ENCODE measurements at places on chromosomes 2 and 18. TPM values are rescaled to one million over a fixed set of nuclear protein-coding genes. Genes with fewer than 3 reads are reported as not detected.

The MC4R gene
- total RNA-seq, result not detected

The DIPK1C gene
- not detected for total RNA-seq

The UGT1A8 gene
- total RNA-seq, result not detected

The LIMS3 gene
- total RNA-seq, result not detected

The VAMP8 gene
- total RNA-seq, result 37.3 TPM

The AMER3 gene
- total RNA-seq, result not detected

The FOXI3 gene
- total RNA-seq, result not detected

The TGOLN2 gene
- total RNA-seq, result 175 TPM

DNA sequence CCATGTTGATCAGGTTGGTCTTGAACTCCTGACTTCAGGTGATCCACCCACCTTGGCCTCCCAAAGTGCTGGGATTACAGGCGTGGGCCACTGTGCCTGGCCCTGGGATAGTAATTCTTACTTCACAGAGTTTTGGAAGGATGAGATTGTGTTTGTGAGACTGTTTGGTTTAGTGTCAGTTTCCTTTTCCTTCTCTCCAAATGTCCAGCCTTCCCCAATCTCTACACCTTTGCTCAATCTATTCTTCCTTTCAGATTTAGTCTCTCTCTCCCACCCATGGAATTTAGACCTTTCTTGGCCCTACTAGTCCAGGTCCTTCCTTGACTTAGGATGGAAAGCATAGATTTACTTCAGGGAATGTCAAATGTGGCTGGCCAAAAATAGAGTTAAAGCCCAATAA, 12.2 kb upstream of the IL1A start:
- no peak for DNase-seq

GRCh38 chr2:180733330-180733729, 247.1 kb upstream of the UBE2E3 start:
- no peak for DNase-seq

DNA sequence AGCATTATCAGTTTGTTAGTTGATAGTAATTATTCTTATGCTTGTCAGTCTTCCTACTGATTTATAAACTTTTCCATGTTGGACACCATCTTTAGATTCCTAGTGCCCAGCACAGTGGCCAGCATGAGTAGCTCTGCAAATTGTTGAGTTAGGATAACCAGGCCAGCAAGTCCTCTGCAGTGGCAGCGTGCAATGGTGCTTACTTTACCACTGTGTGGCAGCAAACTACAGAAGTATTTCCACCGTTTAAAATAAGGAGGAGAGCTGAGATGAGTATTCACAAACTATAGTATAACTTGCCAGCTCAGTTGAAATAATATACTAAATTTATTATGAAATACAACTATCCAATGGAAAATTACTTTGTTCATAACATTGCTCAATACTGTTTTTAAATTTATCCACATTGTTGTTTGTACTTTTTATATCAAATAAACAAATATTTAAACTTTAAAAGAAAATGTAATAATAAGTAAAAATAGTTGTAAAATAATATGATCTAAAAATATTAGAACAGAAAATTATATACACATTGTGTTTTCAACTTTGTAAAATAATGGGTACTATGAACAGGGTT, 9.3 kb upstream of the THADA start:
- peak; percentile 50 for DNase-seq

- no peak for DNase-seq
These were observed 2.7 kb downstream of the USP40 start for GRCh38 chr2:233563663-233564430.

DNA sequence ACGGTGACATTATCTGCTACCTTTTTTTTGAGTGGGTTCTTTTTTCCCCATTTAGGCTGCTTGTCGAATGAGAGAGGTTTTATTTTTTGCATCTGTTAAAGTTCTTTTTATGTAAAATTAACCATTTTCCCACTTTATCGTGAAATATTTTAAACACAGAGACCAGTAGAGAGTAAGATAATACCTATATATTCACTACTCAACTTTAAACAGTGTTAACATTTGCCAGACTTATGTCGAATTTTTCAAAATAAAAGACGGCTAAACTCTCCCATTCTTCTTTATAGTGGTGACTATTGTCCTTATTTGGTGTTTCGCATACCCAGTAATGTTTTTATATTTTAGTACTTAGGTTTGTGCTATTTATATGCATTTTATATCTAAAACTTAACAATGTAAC, 743 bp upstream of the PUS10 start:
- DNase-seq, result no peak

DNA sequence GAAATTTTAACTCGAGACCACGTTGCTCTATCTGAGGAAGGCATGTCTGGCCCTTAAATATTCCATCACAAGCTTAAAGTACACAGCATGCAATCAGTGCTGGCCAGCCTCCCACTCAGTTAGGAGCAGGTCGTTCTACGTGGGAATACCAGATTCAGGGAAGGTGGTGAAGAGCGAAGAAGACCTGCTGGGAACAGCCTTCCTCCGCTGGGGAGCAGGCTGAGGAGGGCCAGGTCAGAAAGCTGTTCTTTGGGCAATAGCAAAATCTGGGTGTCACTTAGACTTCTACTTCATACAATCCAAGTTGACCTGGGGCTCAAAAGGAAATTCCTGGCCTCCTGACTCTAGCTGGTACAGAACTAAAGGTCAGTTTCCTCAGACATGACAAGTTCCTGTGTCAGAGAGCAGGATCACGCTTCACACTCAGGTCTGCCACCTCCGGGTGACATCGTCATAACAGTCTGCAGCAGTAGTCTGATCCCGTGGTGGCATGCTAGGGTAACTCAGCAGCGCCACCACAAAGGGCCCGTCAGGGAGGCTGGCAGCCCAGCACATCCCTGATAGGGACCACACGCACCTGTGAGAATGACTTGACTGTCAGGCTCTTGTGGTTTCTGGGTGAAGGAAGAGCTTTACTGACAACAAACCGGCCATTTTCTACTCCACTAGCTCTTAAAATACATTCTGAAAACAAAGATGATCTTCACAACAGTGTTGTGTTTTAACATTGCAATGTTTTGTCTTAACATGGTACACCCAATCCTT, 35.2 kb upstream of the NAPG start:
- DNase-seq, result peak; percentile 55

DNA sequence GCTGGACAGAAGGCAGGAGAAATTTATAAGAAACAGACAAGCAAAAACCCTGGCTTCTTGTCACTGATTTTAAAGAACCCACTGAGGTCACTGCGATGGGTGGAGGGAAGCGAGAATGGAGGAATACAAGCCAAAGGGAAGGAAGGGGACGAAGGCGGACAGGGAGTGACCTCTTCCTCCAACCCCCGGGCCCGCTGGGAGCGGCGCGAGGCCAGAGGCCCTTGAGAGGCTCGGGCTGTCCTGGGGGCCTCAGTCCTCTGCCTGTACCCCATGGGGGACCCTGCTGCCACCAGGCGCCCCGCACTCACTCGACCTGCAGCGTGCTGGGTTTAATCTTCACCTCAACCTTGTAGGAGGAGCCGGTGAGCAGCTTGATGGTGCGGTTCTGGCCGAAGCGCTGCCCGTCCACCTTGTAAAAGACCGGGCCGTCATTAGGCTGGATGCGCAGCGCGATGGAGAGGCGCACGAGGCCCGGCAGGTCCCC, 793 bp downstream of the CNRIP1 start:
- no peak for DNase-seq

- DNase-seq, result no peak
These were observed 81.3 kb downstream of the ANKRD12 start for GRCh38 chr18:9217743-9218451.

DNA sequence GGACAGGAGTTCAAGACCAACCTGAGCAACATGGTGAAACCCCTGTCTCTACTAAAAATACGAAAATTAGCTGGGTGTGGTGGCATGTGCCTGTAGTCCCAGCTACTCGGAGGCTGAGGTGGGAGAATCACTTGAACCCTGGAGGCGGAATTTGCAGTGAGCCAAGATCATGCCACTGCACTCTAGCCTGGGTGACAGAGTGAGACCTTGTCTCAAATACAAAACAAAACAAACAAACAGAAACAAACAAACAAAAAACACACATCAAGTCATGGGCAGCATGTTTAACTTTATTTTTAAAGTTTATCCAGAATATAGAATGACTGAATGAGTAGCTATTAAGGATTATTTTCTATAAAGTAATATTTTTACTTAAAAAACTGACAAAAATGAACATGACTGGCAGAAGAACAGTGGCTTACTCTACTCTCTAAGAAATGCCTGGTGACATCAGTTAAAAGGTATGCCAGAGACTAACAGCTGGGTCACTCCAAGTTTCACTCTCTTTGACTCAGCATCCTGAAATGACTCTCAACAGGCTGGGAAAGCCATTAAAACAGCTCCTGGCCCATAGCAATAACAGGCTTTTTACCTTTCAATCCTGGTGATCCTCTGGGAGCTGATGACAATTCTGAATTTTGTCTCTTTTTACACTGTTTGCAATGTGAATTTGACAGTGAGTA, 281.6 kb upstream of the STON1 start:
- DNase-seq, result no peak

DNA sequence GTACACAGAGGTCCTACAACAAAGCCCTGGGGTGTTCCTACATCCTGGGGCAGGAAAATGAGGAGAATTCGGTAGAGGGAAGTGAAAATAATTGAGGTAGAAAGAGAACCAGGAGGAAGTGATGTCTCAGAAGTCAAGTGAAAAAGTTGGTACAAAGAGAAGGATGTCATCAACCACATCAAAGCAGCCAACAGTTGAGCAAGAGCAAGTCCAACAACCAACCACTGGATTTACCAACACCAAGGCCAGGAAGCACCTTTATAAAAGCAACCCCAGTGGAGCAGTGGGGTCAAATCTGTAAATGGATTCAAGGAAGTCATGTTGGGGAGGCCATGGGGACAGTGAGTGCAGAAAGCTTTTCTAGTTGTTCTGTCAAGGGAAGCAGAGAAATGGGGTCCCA, 360.4 kb downstream of the ZNF516 start:
- no peak for DNase-seq

GRCh38 chr2:216947055-216947454, 87.2 kb upstream of the TNP1 start:
- DNase-seq, result no peak

GRCh38 chr18:35444636-35445035, 53.1 kb downstream of the INO80C start:
- no peak for DNase-seq

GRCh38 chr2:14656146-14656545, 23.6 kb downstream of the LRATD1 start:
- no peak for DNase-seq

GRCh38 chr2:7448578-7449264, 531.5 kb downstream of the RNF144A start:
- DNase-seq, result no peak

GRCh38 chr18:49073437-49073836, 122.7 kb upstream of the SMAD7 start:
- DNase-seq, result no peak

- DNase-seq, result peak; percentile 18
These were observed 37.2 kb upstream of the DNMT3A start for GRCh38 chr2:25378731-25379490.

- no peak for DNase-seq
These were observed 114.9 kb upstream of the AGAP1 start for GRCh38 chr2:235378944-235379343.

- DNase-seq, result no peak
These were observed 1.5 kb upstream of the UGP2 start for GRCh38 chr2:63840081-63840784.

DNA sequence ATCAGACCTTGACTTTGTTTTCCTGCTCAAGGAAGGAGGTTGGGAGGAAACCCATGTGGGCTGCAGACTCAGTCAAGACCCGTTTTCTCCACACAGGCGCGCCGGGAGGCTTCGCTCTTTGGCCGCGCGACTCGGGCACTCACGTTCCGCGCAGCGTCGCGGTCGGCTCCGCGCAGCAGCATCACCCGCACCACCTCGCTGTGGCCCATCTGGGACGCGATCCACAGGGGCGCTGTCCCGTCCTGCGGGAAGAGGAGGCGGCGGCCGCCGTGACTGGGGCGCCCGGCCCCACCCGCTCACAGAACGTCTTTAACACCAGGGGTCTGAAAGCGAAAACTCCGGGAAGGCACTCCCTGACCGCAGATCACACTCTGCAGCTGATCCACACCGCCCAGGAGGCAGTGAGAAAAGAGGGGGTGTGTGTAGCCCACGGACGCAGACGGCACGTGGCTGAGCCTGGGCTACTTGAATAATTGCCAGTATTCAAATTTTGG, 33.1 kb upstream of the NPC1 start:
- peak; percentile 36 for DNase-seq

GRCh38 chr2:199485732-199486335, 28.1 kb upstream of the SATB2 start:
- no peak for DNase-seq

DNA sequence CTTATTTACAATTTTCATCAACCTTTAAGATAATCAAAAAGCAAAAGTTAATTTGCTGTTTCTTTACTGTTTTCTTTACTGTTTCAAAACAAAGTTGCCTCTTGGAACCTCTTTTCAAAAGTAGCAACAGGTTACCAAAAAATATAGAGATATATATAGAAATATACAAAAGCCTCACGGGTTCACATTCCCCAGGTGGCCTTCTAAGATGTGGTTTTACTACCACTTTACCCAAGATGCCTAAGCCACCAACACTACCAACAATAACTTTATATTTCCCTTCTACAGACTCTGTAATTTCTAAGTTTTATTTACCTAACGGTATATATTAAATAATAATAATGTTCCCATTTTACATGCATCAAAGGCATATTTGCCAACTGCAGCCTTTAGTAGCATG, 4.9 kb downstream of the CYB5A start:
- no peak for DNase-seq

GRCh38 chr2:192150166-192150565, 44.6 kb downstream of the TMEFF2 start:
- no peak for DNase-seq

DNA sequence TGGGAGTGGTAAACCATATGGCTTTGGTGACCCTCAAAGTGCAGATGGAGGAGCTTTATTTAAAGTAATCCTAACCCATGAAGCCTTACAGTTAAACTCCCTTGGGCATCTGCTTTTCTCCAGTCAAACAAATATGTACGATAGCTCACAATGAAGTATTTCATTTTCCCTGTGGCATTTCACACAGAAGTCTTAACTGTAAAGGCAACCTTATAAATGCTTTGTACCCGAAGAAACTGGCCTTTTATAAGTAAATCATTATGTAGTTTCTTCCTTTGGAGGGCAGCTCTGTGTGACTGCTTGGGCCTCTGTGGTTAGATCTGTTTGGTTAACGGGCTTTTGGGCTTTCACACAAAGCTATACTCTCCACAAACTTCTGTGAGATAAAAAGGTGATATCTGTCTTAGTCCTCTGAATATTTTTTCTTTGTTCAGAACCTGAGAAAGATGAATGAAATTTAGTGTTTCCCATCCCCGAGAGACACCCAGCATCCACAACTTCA, 46.6 kb downstream of the SCN1A start:
- DNase-seq, result no peak

Measured in CD4-positive, alpha-beta T cell (primary cell).